ENCODE measurements at places on chromosomes 6 and 20. TPM values are rescaled to one million over a fixed set of nuclear protein-coding genes. Genes with fewer than 3 reads are reported as not detected.

Gene ESR1
- not detected for total RNA-seq

DNA sequence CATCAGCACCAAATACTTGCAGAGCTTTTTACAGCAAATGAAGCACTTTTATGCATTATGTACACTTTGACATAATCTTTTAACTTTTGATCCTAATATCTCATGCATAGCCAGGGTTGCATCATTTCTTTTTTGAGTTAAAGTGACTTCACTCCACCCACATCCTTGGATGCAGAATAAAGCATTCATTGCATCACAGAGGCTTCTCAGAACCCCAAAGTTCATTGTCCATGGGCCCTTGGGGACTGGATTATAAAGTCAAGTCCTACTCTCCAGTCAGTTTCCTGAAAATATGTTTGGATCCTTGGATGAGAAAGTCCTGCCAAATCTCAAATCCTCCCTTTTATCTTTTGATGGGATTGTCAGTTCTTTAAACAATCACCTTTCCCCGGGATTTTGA lies 10.6 kb upstream of the EFHC1 start:
- DNase-seq, result no peak

- DNase-seq, result peak; percentile 47
These were observed at the start of gene SCUBE3 for GRCh38 chr6:35213824-35214756. TSS of gene SCUBE3 (plus strand) at chr6:35213956. CDS start at chr6:35214419, 463 bp downstream.

DNA sequence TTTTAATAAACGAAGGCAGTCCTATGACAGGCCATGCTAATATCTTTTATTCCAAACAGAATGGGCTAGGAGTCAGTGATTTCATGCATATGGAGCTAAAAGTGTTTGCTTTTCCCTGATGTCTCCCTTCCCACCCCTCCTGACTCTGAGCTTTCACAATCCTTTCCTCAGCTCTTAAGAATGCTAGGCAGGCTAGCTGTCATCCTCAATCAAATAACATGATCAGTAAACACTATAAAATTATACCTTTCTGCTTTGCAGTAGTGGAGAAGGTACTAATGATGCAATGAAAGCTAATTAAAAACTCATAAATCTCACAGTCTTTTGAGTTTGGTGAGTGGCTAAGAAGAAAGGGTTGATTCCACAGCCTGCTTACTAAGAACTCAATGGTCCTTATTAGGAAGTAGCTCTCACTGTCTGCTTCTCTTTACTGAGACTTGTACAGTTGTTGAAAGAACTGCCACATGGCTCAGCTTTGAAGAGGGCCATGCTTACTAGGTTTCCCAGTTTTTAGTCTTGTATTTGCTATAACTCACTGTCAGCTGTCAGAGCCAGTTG lies 250.9 kb upstream of the JAG1 start:
- peak; percentile 79 for DNase-seq

- DNase-seq, result no peak
These were observed 6.1 kb downstream of the RBM39 start for GRCh38 chr20:35735826-35736470.

- DNase-seq, result no peak
These were observed 47.3 kb upstream of the IL20RA start for GRCh38 chr6:137092018-137092417.

DNA sequence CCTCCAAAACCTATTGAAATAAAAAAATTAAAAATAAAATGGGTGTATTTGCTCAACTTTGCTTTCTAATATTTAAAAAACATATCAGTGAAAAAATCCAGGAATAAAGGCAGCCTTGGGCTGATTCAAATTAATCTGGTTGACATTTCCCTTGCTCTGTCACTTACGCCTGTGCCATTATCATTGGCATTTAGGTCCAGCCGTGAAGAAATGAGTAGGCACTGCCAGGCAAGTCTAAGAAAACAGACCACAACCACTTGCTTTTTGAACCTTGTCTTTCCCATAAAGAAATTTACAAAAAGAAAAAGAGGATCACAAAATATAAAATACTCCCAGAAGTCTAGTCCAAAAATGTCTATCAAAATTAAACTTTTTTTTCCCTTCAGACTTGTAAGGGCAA lies 59.2 kb upstream of the HBS1L start:
- no peak for DNase-seq

- no peak for DNase-seq
These were observed 10.9 kb downstream of the ECHDC1 start for GRCh38 chr6:127332383-127332961.

DNA sequence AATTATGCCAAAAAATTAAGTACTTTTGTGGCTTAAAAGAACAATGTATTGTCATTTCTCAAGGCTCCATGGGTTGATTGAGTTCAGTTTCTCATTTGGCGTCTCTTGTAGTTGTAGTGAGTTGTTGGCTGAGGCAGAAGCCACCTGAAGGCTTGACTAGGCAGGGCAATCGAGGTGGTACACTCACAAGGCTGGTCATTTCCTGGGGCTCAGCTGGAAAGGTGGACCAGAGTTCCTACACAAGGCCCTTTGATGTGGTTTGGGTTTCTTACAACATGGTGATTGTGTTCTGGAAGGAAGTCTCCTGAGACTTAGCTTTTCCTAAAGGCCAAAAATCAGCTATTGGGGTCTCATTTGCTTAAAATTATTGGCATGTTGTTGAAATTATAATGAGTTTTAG lies 22.6 kb downstream of the MAS1 start:
- DNase-seq, result no peak
